Cardiac fibroblast (primary cell): ENCODE measurements at places on chromosomes 1 and 21.

DNA sequence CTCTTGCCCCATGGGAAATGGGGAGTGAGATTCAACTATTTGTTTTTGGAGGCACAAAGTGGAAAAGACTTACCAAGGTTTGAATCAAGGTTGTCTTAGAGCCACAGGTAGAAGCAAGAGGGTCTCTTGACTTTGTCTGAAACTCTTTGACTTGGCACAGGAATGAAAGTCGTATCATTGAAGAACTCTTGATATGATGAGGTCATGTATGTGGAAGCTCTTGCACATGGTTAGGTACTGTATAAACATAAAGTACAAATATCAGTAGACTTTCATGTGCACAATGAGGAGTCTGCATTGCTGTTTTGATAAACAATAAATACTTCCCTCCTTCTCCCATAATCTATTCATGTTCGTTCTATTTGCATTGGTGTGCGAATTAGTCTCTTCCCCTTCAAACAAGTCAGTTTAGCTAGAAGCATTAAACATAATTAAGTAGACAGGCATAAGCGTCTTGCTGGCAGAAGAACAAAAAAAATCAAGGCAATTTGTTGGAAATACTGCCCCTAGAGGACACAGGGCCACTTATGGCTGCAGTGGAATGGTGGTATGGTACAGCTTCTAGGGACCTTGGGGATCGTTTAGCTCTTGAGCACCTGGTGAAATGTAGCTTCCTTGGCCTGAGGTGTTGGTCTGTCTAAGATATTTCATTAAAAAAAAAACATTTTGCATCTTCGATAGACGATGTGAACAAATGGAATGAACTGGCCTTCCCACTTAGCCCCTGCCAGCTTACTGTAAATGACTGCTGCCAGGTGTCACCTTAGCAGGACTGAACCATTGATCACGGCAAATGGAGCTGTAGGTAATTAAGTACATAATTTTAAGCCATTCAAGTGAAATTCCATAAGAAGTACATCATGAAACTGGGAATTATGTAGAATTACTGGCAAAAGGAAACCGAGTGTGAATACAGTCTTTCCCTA, 218.0 kb upstream of the GALNT2 start:
- peak; percentile 39 for DNase-seq

GRCh38 chr21:41777951-41778815, 11.3 kb upstream of the RIPK4 start:
- DNase-seq: peak; percentile 94

- DNase-seq: peak; percentile 80
Measured at GRCh38 chr1:95742591-95743089, 508.6 kb downstream of the RWDD3 start.

- DNase-seq: no peak
Measured at GRCh38 chr1:57162607-57163261, 196.9 kb upstream of the C8B start.

GRCh38 chr1:97870589-97870988, 50.2 kb downstream of the DPYD start:
- DNase-seq: no peak

DNA sequence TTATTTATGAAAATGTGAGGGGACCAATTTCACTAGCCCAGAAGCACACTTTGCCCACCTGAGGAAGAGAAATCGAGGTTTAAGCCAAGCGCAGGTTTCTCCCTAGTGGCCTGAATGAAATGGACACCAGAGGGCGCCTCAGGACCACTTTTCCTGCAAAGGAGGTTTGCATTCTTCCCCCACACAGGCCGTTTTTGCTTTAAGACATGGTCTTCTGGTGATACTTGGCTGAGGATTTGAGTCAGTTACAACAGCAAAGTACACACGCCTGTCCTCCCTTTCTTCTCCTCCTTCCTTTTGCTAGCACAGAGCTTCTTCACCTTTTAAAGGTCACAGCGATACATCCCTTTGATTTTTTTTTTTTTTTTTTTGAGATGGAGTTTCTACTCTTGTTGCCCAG, 5.4 kb downstream of the PLA2G2E start:
- peak; percentile 90 for DNase-seq

DNA sequence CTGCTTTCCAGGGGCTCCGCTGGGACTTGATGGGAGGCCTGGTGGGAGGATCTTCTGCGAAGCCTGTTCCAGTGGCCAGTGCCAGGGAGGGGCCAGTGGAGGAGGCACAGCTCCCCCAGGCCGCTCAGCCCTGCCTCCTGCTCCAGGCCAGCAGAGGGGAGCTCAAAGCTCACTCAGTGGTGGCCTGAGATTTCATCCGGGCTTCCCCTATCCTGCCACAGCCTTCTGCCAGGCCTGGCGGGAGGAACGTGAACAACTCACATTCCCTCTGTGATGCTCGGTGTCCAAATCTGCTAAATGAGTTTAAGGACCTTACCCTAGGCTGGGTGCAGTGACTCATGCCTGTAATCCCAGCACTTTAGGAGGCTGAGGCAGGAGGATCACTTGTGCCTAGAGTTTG, 3.3 kb downstream of the CLCNKB start:
- peak; percentile 22 for DNase-seq

- DNase-seq: no peak
Measured at GRCh38 chr1:235327559-235328270, at the start of gene ARID4B. TSS of gene ARID4B (minus strand) at chr1:235328179. CDS start at chr1:235326919, 1,260 bp downstream.

DNA sequence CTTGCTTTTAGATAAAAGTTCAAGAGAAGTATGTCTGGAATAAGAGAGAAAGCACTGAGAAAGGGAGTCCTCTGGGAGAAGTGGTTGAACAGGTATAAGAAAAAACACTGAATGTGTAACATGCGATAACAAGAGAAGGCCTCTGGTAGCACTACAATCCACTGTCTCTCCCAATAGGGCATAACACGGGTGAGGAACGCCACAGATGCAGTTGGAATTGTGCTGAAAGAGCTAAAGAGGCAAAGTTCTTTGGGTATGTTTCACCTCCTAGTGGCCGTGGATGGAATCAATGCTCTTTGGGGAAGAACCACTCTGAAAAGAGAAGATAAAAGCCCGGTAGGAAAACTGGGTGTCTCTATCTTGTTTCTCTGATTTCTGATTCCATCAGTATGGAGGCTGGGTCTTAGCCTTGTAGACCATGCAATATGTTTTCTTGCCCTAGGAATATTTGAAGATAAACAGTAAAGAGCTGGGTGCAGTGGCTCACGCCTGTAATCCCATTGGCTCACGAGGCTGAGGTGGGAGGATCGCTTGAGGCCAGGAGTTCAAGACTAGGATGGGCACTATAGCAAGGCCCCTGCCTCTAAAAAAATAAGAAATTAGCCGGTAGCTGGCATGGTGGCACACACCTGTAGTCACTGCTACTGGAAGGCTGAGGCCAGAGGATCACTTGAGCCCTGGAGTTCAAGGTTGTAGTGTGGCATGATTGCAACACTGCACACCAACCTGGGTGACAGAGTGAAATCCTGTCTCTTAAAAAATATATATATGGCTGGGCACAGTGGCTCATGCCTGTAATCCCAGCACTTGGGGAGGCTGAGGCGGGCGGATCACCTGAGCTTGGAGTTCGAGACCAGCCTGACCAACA, 40.4 kb downstream of the DAP3 start:
- DNase-seq: peak; percentile 78

DNA sequence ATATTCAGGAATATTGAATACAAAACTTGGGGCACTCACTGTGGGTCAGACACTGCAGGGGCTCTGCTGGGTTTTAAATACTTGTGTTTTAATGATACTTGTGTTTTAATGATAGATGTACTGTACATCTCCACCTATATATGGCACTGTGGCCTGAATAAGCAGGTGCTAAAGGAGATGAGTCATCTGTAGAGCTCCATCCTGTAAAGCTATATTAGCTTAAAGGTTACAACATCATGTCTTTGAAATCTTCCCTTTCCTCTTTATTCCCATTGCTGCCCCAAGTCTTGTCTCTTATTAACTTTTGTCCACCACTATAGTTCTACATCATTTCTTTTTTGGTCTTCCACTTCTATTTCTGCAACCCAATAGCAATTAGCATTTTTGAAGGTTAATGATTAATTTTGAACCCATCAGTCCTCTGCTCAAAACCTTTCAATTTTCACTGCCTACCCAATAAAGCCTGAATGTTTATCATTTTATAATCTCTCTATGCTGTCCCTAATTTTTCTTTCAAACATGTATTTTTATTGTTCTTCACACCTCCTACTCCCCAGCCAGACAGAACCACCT, 113.3 kb upstream of the PTGFR start:
- DNase-seq: peak; percentile 33

GRCh38 chr1:209629621-209630382, 22.4 kb downstream of the LAMB3 start:
- DNase-seq: no peak

- no peak for DNase-seq
Measured at GRCh38 chr1:216422821-216423520, at the start of gene USH2A. TSS of gene USH2A (minus strand) at chr1:216423448. CDS start at chr1:216422336, 1,112 bp downstream.

DNA sequence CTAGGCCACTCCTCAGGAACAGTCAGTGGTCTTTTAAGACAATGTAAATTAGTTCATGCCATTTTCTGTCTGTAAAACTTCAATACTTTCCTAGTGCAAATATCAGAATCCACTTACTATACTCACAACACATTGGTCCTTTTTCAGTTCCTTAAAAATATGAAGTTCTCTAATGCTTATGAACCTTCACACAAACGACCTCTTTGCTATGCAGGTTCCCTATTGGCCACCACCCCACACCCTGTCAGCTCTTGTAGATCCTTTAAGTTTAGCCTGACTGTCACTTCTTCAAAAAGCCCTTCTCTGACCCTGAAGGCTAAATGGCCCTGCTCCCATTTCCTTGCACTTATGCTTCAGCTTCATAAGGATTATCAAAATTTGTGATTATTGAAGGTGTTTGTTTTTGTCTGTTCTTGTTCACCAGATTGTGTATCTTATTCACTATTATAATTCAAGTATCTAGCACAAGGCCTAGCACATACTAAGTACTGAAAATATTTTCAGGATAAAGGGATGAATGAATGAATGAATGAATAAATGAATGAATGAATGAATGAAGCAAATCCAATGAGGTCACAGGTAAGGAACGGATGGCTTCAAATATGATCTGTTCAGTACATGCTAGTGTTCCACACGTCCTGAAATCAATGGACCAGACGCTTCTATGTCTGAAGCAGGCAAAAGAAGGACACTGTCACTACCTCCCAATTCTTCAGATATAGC, 373.9 kb downstream of the VAV3 start:
- DNase-seq: no peak

DNA sequence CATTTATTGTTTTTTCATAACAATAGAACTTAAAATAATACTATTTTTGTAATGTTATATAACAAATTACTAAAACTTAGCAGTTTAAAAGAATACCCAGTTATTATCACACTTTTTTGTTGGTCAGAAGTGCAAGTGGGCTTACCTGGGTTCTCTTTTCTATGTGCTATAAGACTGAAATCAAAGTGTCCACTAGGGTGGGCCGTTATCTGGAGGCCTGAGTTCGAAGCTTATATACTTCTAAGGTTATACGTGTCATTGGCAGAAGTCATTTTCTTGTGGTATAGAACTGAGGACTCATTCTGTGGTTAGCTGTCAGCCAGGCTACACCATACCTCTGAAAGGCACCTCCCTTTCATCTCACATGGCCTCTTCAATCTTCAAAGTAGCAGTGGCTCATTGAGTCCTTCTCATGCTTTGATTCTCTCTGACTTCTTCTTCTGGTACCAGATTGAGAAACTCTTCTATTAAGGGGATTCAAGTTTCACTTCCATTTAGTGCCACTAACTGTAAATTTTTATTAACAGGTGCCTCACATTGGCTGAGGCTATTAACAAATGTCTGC, 414.3 kb downstream of the AMY1C start:
- no peak for DNase-seq

GRCh38 chr1:52955129-52955970, 28.3 kb downstream of the SCP2 start:
- peak; percentile 62 for DNase-seq

- peak; percentile 76 for DNase-seq
Measured at GRCh38 chr21:41877901-41878830, 978 bp downstream of the PRDM15 start.

DNA sequence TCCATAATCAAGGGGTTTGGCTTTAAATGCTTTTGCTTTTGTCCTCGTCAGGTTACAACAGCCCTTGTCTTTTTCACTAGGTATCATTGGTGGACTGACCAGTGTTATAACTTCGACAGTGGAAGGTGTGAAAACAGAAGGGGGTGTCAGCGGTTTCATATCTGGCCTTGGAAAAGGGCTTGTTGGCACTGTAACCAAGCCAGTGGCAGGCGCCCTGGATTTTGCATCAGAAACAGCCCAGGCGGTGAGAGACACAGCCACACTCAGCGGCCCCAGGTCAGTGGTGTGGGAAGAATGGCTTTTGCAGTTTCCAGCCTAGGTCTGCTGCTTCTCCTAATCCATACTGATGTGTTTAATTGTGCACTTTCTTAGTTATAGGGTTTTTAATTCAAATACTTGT, 157.9 kb downstream of the DHRS3 start:
- no peak for DNase-seq

DNA sequence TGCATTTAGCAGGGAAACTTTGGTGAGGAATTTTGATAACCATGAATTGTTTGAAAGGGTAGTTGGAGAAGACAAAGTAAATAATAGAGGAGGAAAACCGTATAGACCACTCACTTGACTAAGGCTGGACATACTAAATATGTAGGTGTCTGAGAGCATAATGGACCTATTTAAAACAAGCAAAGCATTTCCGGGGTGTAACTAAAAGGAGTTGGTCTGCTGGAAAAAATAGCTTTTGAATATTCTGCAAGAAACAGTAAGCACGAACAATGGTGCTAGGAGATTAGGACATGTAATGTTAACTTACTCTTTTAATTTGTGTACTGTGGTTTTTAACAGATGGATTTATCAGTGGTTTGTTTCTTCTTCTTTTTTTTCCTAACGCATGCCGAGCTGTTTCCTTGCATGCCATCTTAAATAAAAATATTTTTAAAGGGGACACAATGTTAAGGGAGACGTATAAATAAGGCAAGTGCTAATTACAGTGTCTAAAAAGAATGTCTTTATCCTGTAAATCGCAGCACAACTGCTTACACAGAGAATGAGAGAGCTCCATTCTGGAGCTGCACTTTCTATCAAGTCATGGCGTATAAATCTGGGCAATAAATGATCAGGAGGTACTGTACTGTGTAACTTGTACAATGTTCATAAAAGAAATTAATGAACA, 492.1 kb downstream of the LMO4 start:
- no peak for DNase-seq

DNA sequence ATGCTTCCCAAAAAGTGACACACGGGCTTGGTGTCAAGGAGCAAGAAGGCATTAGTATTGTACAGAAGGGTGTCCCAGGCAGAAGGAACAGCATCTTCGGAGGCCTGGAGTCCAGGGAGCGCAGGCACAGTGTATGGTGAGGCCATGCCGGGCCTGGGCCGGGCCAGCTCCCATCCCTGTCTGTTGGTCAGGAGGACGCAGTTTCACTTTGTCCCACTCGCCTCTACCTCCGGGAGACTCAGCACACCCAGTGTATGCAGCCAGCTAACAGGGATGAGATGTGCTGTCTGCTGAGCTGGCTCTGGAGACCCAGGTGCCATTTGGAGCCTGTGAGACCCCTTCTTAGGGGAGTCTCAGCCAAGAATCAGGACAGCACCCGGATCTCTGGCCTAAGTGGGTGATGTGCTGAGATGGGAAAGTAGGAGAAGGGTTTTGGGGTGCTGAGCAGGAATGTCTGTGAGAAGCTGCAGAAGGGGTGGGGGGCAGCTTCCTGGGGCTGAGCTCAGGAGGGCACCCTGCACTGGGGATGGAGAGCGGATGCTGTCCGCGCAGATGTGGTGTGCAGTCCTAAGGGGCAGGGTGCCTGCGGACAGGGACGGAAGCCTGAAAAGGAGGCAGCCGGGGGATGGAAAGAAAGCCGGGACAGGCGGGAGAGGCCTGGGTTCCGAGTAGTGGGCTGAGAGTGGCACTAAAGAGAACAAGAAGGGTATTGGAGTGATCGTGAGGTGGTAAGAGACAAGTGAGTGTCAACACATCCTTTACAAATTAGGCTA, 25.7 kb downstream of the DMRTB1 start:
- no peak for DNase-seq

GRCh38 chr1:11746092-11746491, 10.2 kb downstream of the AGTRAP start:
- no peak for DNase-seq
